Mesothelial cell of epicardium (in vitro differentiated cells): ENCODE measurements at places on chromosomes 5 and 9.

- no peak for DNase-seq
Observed at GRCh38 chr5:132641841-132642240, 16.1 kb upstream of the IL13 start.

DNA sequence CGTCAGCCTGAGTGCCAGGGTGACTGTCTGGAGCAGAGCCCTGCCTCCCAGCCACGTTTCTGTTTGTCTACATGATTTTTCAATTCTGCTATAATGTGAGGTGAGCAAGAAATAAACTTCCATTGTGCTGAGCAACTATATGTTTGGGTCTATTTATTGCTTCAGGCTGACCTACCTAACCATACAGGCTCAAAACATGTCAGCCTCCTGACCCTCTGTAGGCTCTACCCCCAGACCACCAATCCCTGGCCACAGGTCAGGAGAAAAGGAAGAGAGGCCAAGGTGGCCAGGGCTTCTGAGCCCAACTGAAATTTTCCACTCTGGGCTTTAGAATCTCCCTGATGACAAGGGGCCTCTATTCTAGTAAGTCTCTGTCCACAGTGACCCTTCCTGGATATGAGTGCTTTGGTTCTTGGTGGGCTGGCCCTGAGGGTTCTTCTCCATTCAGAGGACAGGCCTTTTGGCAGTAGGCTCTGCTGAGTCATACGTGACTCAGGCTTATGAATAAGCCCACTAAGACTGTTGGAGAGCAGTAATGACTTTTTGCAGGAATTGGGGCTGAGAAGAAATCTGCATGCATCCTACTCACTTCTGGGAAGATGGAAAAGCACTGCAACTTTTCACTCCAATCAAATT is 117.2 kb upstream of the TBCA start:
- DNase-seq, result no peak

DNA sequence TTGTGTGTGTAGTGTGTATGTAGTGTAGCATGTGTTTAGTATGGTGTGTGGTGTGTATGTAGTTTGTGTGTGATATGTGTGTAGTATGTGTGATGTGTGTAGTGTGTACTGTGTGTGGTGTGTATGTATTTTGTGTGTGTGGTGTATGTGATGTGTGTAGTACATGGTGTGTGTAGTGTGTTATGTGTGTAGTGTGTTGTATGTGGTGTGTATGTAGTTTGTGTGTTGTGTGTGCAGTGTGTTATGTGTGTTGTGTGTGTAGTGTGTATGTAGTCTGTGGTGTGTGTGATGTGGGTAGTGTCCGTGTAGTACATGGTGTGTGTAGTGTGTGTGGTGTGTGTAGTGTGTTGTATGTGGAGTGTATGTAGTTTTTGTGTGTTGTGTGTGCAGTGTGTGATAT is 40.0 kb downstream of the SYK start:
- DNase-seq, result no peak

DNA sequence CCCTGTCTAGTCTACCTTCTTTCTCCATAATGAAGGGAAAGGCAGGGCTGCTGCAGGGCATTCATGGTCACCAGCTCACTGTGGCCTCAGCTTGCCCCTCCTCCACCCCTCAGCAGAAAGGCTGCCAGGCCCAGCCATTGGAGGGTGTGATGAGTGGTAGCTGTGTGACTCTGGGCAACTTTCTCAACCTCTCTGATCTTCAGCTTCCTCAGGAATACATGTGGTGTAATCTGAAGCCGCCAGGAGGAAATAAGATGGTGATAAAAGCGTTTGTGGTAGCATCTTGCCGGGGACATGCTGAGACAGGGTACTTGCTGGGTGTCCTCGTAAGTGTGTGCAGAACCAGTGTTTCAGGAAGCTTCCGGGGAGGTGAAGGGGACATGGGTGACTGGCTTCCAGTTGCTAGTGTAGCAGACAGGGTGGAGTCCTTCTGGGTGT is 9.8 kb downstream of the CXCL14 start:
- no peak for DNase-seq

DNA sequence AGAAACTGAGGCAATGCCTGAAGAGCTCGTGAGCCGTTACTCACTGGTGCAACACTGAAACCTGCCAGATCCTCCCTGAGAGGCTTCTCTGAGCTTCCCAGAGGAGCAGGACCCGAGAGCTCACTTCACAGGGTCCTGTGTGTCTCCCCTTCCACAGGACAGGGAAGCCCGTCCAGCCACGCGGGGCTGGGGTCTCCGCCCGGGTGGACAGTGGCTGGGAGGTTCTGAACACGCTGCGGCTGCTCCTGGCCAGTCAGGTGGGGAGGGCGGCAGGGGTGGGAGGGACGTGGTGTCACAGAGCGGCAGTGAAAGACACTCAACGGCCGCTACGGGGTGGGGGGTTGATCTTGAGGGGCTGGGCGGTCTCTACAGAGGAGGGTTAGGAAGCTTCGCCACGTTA is 290 bp upstream of the ZDHHC11 start:
- no peak for DNase-seq

DNA sequence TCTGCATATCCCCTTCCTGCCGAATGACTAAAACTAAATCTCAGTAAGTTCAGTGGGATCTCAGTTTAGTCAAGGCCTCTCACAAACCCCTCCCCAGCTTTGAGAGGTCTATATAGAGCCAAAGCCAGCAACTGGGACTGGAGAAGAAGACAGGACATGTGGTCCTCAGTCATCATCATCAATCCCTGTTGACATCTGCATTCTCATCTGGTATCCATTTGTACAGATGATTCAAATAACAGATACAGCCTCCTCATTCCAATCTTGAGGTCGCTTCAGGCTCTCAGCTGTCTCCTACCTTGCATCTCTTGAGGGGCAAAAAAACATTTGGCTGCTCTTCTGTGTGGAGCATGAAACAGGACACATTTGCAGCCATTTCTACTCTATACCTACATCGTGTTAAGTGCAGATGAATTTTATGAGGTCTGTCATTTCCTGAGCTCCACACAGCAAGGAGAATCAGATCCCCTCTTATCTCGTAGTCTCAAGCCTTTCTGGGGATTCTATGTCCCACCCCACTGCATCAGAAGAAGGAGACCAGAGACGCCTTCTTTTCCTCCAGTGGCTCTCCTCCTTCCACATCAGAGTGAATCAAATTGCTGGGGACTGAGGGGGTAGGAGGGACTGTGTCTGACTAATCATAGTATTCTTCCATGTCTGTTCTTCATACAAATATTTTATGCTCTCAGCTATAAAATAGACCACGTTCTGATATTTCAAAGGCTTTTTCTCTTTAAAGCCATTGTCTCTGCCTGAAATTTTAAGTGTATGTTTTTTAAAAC is 4.7 kb upstream of the RECK start:
- no peak for DNase-seq

DNA sequence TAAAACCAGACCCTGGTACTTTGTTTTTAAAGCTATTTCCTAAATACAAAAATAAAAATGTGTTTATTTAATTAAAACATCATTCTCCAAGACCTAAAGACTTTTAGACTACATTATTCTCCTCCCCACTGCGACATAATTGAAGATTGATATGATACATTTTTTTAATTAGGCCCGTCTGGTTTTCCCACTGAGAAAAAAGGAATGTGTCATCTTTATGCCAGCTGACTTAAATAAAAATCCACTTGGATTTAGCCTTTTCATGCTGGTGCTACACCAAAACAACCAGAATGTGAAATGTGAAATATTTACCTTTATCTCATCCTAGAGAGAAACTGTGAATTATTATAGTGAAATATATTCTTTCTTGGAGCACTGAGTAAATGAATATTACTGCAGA is 155.5 kb upstream of the PPP1R2B start:
- no peak for DNase-seq

- DNase-seq, result no peak
Observed at GRCh38 chr9:109535365-109535764, 37.3 kb upstream of the PTPN3 start.

DNA sequence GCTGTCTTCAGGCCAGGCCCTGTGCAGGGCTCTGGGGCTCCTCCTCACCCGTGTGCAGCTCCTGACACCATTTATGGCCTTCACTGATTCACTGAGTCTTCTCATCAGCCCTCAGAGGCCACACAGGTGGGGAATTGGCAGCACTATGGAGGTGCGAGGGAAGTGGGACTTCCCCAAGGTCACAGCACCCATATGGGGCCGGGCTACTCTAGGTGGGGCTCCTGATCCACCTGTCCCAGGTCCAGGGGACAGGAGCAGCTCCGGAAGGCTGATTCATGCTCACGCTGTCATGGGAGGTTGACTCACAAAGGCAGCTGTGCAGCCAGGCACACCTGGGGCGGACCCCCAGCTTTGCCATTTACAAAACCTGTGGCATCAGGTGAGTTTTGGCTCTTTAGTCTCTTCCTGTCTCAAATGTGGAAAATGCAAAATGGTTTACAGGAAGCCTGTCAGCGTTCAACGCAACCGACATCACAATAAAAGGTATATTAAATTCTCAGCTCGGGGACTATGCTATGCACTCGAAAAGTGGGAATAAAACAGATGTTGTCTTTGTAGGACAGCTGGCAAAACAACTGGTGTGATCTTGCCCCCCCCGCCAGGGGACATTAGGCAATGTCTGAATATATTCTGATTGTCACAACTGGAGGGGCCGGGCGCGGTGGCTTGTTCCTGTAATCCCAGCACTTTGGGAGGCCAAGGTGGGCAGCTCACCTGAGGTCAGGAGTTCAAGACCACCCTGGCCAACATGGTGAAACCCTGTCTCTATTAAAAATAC is 15.0 kb downstream of the NAIF1 start:
- DNase-seq, result no peak

GRCh38 chr5:123035360-123035917 is 1.1 kb downstream of the PPIC start:
- DNase-seq, result peak; percentile 48

DNA sequence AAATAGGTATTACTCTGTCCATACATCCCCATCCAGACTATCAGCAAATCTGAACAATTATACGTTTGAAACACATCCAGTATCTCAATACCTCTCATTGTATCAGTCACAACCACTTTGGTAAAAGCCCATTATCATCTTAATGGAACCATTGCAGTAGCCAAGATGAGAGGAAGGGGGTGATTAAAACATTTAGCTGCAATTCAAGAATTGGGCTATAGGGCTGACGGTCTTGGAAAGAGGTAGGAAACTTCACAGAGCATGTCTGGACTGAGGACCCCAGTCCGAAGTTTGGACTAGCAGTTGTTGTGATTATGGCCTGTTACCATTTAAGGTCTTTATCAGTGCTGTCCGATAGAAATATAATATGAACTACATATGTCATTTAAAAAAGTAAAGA is 8.6 kb downstream of the SLC12A2 start:
- DNase-seq, result no peak

DNA sequence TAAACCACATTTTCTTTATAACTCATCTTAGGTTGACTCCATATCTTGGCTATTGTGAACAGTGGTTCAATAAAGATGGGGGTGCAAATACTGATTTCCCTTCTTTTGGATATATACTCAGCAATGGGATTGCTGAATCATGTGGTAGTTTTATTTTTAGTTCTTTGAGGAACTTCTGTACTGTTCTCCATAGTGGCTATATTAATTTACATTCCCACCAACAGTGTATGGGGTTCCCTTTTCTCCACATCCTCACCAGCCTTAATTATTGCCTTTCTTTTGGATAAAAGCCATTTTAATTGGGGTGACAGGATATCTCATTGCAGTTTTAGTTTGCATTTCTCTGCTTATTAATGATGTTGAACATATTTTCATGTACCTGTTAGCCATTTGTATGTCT is 107.7 kb upstream of the EQTN start:
- DNase-seq, result no peak

GRCh38 chr5:138946241-138946623 is 71.1 kb upstream of the LRRTM2 start:
- DNase-seq, result no peak

GRCh38 chr5:101296477-101296876 is 393.4 kb upstream of the ST8SIA4 start:
- DNase-seq, result no peak

DNA sequence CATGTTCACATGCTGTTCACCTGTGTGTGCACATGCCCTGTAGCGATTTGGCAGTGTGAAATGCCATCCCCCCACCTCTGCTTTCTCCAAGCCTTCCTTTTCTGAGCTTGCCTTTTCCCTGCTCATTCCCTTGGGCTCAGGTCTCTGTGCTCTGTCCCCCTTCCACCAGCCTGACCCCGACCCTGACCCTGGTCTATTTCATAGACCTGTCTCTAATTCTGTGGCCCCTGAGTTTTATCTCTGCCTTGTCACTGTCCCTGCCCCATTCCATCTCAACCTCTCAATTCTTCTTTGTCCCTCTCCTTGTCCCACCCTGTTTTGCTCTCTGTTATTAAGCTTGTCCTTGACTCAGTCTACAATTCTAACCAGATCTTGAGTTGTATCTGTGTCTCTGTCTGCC is 735 bp downstream of the ARAP3 start:
- no peak for DNase-seq

- no peak for DNase-seq
Observed at GRCh38 chr5:1315709-1316587, 21.1 kb upstream of the TERT start.

- DNase-seq, result no peak
Observed at GRCh38 chr5:175116466-175117048, 327.4 kb downstream of the DRD1 start.

DNA sequence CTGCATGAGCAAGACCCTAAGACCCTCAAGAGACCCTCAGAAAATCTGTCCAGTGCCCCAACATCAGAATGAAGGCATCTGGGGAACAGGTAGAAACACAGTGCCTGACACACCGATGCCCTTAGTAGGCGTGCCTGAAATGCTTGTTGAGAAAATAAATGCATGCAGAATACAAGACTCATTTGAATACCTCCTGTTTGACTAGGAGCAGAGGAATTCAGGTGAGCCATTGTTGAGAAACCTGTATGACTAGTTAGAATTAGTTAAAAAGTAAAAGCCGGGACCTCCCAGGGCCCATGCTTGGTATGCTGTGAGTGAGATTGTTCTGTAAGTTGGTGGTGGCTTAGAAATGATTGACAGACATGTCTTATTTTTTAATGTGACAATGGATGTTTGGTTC is 55.0 kb downstream of the WWC1 start:
- DNase-seq, result no peak

GRCh38 chr9:138013273-138013672 is 135.7 kb downstream of the CACNA1B start:
- DNase-seq, result no peak

GRCh38 chr5:149793256-149793550 is 63.1 kb downstream of the PPARGC1B start:
- no peak for DNase-seq

- DNase-seq, result no peak
Observed at GRCh38 chr5:117769877-117770276, 1195.3 kb upstream of the SEMA6A start.

GRCh38 chr5:57816108-57816507 is 333.5 kb upstream of the ACTBL2 start:
- no peak for DNase-seq

DNA sequence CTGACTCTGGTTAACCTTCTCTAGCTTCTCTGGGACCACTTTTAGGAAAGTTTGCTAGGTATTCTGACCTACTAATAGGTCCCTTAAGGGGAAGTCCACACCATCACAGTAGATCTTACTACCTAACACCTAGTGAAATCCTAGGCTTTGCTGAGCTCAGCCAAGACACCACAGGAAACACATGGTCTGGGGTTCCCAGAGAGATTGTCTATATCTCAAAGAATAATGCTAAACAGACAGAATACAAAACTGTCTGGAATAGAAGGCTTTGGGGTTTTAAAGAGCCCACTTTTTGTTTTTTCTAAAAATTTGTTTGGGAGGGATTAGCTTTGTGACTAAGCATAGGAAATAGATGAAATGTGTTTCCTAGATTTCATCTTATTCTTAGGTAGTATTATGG is 395.1 kb downstream of the ARHGEF28 start:
- no peak for DNase-seq

GRCh38 chr5:180810959-180811622 is 8.5 kb upstream of the MGAT1 start:
- DNase-seq, result no peak
